SJSA1 (cell line): ENCODE measurements at places on chromosomes 13 and 19.
A peak's percentile ranks its signal among the peaks of the same experiment; 100 is the strongest.

DNA sequence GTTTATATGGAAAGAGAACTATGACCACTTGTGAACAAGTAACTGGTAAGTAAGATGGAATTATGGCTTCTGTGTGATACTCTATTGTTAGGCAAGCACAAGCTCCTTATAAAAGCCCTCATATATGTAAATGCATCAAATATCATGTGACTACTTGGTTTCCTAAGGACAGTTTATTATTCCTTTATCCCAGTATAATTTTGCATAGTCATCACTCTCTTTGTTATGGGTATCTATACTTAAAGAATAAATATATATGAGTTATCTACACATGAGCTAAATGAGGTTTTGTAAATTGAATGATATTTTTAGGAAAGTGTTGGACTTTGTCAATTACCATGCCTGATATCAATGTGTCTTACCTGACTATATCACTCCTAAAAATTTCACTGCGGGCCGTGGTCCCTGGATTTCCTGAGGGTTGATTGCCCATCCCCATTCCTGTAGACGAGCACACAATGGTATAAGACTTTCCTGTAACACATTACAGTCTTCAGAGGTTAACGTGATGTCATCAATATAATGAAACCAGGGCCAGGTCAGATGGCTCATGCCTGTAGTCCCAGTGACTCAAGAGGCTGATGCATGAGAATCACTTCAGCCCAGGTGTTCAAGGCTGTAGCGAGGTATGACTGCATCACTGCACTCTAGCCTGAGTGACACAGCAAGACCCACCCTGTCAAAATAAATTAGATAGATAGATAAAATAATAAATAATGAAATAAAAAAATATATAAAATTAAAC lies 20.7 kb downstream of the ZNF844 start:
- DNase-seq, result no peak
- no peak overlapping the region for H3K4me3 ChIP-seq
- no peak overlapping the region for H3K27ac ChIP-seq
- H3K36me3 ChIP-seq, result no peaks in the 10 kb centered on the region
- H3K4me1 ChIP-seq, result no peaks in the 10 kb centered on the region

- H3K27me3 ChIP-seq, result no peaks in the 10 kb centered on the region
- peaks cover 48% of the 10 kb centered on the region for H3K36me3 ChIP-seq
- peaks cover 34% of the 10 kb centered on the region for H3K4me1 ChIP-seq
- no peak overlapping the region for H3K27ac ChIP-seq
- no peak overlapping the region for H3K4me3 ChIP-seq
- DNase-seq, result no peak
Observed at GRCh38 chr19:4816950-4817278, 14.6 kb downstream of the TICAM1 start.

- H3K27me3 ChIP-seq, result no peaks in the 10 kb centered on the region
- H3K4me3 ChIP-seq, result no peak overlapping the region
- H3K36me3 ChIP-seq, result no peaks in the 10 kb centered on the region
- no peak overlapping the region for H3K27ac ChIP-seq
- H3K4me1 ChIP-seq, result peaks cover 8% of the 10 kb centered on the region; the same call in 1 of the 2 replicates
Observed at GRCh38 chr13:41490371-41491015, 33.1 kb downstream of the RGCC start.

- H3K36me3 ChIP-seq, result no peaks in the 10 kb centered on the region
- H3K4me3 ChIP-seq, result no peak overlapping the region
- H3K27ac ChIP-seq, result no peak overlapping the region
- no peaks in the 10 kb centered on the region for H3K27me3 ChIP-seq
- H3K4me1 ChIP-seq, result no peaks in the 10 kb centered on the region
- no peak for DNase-seq
Observed at GRCh38 chr13:104996022-104996421, 1539.4 kb downstream of the EFNB2 start.

DNA sequence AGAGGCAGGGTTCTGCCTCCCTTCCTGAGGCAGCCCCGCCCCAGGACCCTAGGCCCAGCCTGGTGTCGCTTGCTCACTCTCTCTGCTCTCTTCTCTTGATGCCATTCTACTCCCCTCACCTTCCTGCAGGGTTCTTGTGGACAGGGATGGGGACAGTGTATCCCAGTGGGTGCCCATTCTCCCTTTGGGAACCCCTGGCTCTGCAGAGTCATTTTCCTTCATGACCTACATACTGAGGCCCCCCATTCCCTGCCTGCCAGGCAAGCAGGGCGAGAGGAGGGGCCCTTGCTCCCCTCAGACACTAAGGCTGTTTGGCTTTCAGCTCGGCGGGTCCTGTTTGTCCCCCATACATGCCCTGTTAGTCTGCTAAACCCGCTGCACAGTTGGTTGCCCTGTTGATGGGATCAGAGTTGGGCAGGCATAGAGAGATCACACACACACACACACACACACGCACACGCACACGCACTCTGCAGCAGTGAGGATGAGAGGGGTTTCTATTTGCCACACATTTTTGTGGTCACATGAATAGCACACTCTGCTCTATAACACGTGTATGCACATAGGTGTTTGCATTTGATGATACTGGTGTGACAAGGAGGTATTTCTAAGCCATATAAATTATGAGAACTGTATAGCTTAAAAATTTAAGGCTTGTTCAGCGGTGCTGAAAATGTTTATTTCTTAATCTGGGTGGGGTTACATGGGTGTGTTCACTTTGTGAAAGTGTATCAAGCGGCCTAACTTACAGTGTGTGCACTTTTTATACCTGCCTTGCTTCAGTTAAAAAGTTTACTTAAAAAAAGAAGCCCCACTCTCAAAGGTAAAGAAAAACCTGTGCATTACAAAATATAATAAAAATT lies 20.3 kb downstream of the NFIX start:
- H3K4me3 ChIP-seq, result no peak overlapping the region
- H3K4me1 ChIP-seq, result peaks cover 44% of the 10 kb centered on the region
- H3K36me3 ChIP-seq, result no peaks in the 10 kb centered on the region
- no peaks in the 10 kb centered on the region for H3K27me3 ChIP-seq
- no peak overlapping the region for H3K27ac ChIP-seq

- no peak overlapping the region for H3K4me3 ChIP-seq
- H3K27me3 ChIP-seq, result no peaks in the 10 kb centered on the region
- no peak for DNase-seq
- H3K4me1 ChIP-seq, result peaks cover 14% of the 10 kb centered on the region
Observed at GRCh38 chr13:49998714-49999624, 2.1 kb downstream of the TRIM13 start.

GRCh38 chr19:3849092-3849491 lies 19.7 kb downstream of the ZFR2 start:
- DNase-seq, result no peak
- peaks cover 15% of the 10 kb centered on the region for H3K27me3 ChIP-seq
- H3K4me1 ChIP-seq, result peaks cover 3% of the 10 kb centered on the region

DNA sequence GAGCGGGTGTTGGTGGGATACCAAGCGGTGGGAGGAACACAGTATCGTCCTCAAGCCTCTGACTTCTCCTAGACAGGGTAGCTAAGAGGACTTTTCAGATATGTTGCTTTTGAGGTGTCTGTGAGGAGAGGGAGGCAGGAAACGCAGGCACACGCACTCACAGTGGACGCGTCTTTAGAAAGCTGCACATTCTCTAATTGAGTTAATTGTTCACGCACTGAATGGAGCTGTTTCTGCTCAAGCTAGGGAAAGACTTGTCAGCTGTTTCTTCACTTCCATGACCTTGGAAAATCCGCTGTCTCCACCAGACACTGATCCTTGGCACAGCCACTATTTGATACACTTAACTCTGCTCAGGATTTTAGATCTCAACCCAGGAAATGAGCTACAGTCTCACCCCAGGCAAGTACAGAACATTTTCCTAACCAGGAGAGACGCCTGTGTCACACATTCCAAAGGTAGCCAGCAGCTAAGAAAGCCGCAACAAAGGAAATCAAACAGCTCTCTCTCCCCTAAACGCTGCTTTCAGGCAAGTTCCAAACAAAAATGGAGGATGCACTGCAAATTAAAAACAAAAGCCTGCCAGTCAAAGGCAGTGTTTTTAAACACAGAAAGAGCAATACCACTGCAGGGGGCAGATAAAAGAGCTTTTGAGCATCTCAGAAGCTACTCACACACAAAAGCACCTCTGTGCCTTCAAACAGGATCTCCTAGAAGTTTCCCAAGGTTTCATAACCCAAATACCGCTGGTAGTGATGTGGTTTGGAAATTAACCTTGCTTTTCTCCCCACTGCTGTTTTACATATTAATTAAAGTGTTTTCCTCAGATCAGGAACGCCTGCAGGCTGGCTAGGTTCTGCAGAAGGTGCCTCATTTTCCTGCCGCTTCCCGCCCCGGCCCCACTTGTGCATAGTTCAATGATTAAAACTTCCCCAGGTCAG lies 57.3 kb downstream of the IRS2 start:
- DNase-seq, result no peak
- peaks cover 80% of the 10 kb centered on the region for H3K27me3 ChIP-seq
- no peaks in the 10 kb centered on the region for H3K4me1 ChIP-seq

- no peak overlapping the region for H3K27ac ChIP-seq
- DNase-seq, result no peak
- no peaks in the 10 kb centered on the region for H3K27me3 ChIP-seq
- peaks cover 32% of the 10 kb centered on the region for H3K36me3 ChIP-seq
- H3K4me1 ChIP-seq, result peaks cover 31% of the 10 kb centered on the region
- no peak overlapping the region for H3K4me3 ChIP-seq
Observed at GRCh38 chr19:46926170-46927071, 65.6 kb downstream of the ARHGAP35 start.

GRCh38 chr13:29111446-29111845 lies 291.3 kb downstream of the MTUS2 start:
- no peaks in the 10 kb centered on the region for H3K27me3 ChIP-seq
- DNase-seq, result no peak
- H3K27ac ChIP-seq, result no peak overlapping the region
- no peak overlapping the region for H3K4me3 ChIP-seq
- H3K4me1 ChIP-seq, result no peaks in the 10 kb centered on the region

DNA sequence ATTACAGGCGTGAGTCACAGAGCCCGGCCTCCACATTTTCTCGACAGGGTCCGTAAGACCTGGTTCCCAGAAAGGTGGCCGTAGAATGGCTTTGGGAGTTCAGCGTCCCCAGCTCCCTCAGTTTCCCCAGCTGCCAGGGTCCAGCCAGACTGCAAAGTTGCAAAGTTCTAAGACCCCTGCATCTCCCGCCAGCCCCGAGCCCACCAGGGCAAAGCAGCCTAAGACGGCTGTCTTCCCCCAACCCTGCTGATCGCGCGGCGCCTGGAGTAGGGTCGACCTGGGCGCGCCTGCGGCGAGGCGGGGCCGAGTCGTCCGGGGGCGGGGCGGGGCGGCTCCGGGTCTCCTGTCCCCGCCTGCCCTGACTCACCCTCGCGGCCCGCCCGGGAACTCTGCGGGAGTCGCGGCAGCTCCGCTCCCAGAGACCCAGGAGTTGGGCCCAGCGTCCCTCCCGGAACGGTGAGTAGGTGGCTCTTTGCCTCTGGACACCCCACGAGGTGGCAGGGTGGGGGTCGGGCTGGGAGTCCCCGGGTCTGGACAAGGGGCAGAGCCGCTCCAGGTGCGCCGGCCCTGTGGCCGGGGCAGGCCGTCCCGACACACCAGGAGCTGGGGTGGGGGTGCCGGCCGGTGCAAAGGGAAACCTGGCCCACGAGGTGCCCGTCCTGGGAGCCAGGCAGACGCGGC lies at the start of gene LRRC8E:
LRRC8E (plus strand) TSS at position 366 of the 681 bp plus-strand sequence. CDS start 7,094 bp downstream, outside the sequence.
- H3K27ac ChIP-seq, result no peak within 1 kb of the TSS
- H3K4me3 ChIP-seq, result peak within 1 kb of the TSS; percentile 43
- DNase-seq, result peak; percentile 75
- H3K36me3 ChIP-seq, result no peaks in the 10 kb centered on the region
- H3K4me1 ChIP-seq, result peaks cover 9% of the 10 kb centered on the region; the same call in 1 of the 2 replicates

- peaks cover 15% of the 10 kb centered on the region for H3K4me1 ChIP-seq
- H3K4me3 ChIP-seq, result no peak overlapping the region
- no peak overlapping the region for H3K27ac ChIP-seq
- no peaks in the 10 kb centered on the region for H3K36me3 ChIP-seq
Observed at GRCh38 chr13:46341112-46341711, 45.8 kb downstream of the RUBCNL start.

- no peak overlapping the region for H3K4me3 ChIP-seq
- 0 out of 2 replicates have a peak, but pooled peaks cover 4% of the 10 kb centered on the region for H3K27me3 ChIP-seq
- H3K4me1 ChIP-seq, result no peaks in the 10 kb centered on the region
- DNase-seq, result no peak
- H3K27ac ChIP-seq, result no peak overlapping the region
Observed at GRCh38 chr19:54399189-54399588, 16.1 kb upstream of the TTYH1 start.

DNA sequence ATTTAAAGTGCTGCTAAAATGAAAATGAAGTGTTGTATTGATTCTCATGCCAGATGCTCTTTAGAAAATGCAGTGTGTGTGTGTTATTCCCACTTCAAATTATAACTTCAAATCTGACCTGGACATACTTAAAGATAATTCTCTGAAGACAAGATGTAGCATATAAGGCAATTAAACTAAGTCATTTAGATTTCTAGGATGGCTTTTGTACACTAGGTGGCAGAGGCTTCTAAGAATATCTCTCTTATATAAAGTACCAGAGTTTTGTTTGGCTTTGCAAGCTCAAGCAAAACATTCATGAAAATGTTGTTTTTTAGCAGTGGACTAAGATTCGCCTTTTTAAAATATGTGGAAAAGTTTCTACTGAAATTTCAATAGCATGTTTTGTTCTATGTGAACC lies 407.2 kb downstream of the GPC5 start:
- no peak for DNase-seq
- H3K4me3 ChIP-seq, result no peak overlapping the region
- no peaks in the 10 kb centered on the region for H3K27me3 ChIP-seq

GRCh38 chr13:91112201-91112923 lies 235.1 kb upstream of the MIR17HG start:
- no peaks in the 10 kb centered on the region for H3K4me1 ChIP-seq
- no peak overlapping the region for H3K27ac ChIP-seq
- H3K27me3 ChIP-seq, result no peaks in the 10 kb centered on the region

GRCh38 chr13:30744056-30744680 lies 8.8 kb downstream of the ALOX5AP start:
- no peak overlapping the region for H3K4me3 ChIP-seq
- H3K27ac ChIP-seq, result peak overlapping the region; percentile 72
- peak; percentile 53 for DNase-seq
- no peaks in the 10 kb centered on the region for H3K27me3 ChIP-seq

- no peak overlapping the region for H3K27ac ChIP-seq
- DNase-seq, result no peak
- H3K4me1 ChIP-seq, result peaks cover 8% of the 10 kb centered on the region
- no peaks in the 10 kb centered on the region for H3K27me3 ChIP-seq
- no peak overlapping the region for H3K4me3 ChIP-seq
- no peaks in the 10 kb centered on the region for H3K36me3 ChIP-seq
Observed at GRCh38 chr13:43159026-43159461, 135.7 kb downstream of the DNAJC15 start.

DNA sequence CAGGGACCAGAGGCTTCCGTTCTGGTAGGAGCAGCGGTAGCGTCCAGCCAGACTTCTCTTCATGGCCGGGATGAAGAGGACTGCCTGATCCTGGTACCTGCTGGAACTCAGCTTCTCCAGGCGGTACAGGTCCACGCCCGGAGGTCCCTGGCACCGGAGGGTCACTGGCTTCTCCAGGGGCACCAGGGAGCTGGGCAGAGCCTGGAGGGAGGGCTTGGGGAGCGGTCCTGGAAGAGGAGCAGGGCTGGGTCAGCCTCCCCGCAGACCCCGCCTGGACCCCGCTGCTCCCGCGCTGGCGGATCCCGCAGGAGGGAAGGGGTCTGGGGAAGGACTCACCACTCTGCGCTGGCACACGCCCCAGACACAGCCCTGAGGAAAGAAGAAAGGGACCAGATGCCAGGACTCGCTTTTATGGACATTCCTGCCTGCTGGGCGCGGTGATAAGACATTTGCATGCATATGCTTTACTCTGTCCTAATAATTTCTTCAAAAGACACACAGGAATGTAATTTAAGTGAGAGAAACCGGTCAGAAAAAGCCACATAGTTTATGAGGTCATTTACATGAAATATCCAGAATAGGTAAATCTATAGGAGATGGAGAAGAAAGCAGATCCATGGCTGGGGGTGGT lies 5.8 kb downstream of the GP6 start:
- 0 out of 2 replicates have a peak, but pooled peaks cover 3% of the 10 kb centered on the region for H3K27me3 ChIP-seq
- H3K36me3 ChIP-seq, result no peaks in the 10 kb centered on the region
- no peak for DNase-seq
